Stimulated activated CD4-positive, alpha-beta T cell treated with anti-CD3 and anti-CD28 coated beads, Interleukin-15, amount 100 ng/mL, for 1 hour (primary cell): ENCODE measurements at places on chromosomes 16 and 17.

DNA sequence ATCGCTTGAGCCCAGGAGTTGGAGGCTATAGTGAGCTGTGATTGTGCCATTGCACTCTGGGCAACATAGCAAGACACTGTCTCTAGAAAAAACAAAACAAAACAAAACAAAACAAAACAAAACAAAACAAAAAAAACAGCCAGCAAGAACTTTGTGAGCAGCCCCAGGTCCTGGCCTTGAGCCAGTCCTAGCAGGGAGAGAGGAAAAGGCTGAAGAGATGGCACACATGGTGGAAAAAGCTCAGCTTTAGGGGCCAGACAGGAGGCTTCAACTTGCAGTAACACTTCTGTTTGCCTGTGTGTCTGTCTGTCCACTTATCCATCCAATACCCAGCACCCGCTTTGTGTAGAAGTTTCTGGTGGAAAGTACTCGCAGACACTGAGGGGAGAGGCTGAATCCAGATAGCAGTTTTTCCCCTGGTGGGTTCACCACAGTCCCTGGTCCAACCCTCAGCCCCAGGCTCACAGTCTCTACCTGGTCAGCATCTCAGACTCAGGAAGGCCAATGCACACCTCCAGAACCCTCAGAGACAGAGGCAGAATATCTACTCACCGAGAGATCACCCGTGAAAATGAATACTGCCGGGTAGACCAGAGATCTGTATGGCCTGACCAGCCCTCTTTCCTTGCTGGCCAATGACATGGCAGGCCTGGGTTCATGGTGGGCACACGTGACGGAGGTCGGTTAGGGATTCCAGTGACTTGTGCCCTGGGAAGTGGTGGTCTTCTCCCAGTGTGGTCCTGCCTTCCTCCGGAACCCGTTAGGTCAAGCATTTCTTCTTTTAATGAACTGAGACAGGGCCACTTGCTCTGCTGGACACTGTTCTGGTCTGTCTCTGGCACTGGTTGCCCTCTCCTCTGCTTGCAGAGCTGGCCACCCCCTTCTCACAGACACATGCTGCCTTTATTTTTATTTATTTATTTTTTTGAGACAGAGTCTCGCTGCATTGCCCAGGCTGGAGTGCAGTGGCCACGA is 79.5 kb upstream of the DNAJA2 start:
- no peak for DNase-seq

GRCh38 chr17:28949185-28950016 is 1.9 kb downstream of the PHF12 start:
- DNase-seq, result peak; percentile 22

DNA sequence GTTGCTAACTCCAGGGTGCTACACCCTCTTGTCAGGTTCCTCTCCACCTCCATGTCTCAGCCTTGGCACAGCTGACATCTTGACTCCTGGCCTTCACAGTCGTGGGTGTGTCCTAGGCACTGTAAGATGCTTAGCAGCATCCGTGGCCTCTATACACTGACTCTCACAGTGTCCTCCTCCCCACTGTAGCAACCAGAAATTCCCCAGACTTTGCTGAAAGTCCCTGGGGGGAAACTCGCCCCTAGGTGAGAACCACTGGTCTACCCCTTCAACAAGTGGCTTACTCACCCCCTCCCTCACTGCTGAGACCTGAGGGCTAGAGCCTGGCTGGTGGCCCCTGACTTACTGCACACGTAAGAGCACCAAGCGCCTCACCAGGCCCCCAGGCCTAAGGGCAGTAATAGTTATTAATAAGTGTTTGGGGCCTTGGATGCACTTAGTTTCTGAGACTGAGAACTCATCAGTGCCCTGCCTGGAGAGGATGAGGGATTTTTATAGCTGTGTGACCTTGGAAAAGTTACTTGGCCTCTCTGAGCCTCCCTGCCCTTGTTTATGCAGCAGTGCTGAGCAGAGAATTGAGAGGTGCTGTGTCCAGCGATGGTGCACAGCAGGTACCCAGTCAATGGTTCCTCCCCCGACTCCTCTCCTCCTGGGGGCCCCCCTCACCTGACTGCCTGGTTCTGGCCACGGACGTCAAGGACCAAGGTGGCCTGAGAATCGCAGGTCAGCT is 67.1 kb downstream of the RMI2 start:
- no peak for DNase-seq

DNA sequence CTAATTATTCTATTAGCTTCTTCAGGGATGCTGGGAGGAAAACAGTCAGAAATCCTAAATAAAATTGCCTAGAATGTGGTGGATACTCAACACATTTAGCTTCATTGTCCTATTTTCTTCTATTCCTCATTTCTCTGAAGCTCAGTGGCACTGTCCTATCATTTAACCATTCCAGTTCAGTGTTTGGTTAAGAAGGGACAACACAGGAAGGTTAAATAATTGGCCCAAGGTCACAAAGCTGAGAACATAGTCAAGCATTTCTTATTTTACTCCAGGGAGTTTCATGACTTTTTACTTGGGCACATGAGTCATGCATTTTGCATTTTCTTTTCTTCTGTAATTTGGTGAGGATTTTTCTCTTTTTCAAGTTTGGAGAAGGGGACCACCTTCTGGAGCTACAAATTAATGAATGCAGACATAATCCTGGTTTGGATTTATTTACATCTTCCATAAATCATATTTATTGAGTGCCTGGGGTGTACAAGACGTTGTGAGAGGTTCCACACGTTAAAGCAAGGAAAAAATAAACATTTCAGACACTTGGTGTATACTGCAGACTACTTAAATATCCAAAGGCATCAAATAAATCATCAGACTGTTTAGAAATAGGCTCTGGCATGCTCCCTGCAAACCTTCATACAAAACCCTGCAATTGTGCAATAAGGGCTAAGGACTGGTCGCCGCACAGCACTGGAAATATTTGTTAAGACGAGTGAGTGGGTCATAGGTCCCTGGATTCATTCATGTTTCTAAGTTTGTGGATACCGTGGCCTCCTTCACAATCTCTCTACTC is 263.9 kb downstream of the MAF start:
- no peak for DNase-seq

GRCh38 chr16:22225060-22225459 is 19.0 kb downstream of the EEF2K start:
- no peak for DNase-seq

DNA sequence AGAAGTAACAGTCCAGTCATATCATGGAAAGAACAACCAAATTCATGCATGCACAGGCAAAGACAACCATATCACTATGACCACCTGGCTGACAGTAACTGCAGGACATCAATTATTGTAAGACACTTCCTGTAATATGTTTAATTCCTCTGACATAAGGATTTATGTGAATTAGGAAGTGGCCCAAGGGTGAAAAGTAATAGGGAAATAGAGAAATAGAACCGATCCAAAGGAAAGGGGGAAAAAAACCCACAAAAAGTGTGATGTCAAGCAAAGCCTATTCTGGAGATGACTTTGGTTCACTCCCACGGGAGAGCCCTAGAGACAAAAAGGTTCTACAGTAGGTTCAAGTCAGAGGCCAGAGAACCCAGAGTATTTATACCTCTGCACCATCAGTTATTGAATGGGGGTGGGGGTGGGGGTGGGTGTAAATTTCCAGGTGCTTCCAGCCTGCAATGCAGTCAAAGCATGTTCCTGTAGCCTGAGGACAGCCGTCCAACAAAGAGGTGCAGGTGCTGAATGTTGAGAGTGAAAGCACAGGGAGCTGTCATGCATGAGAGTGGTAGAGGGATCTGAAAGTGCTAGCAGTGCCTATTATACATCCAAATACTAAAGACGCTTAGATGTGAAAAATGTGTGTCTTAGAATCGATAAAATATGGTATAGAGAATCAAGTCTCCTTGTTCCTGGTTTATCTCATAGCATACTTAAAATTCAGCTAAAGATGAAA is 95.6 kb upstream of the HLF start:
- no peak for DNase-seq

DNA sequence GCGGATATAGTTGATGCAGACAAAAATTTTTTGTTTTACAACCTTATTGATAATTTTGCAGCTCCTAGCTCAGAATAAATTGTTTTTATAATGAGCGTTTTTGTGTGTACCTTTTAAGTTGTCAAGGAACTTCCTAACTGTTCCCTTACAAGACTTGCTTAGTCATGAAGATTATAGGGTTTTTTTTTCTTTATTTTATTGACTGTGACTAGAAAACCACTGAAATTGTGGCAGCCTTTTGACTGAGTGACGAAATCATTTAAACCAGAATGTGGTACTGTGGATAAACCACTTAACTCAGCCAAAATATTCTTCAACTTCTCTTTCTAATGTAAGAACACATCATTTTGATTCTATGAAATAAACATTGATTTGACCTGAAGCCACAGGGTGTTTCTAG is 40.8 kb upstream of the VPS4A start:
- DNase-seq, result no peak

- DNase-seq, result no peak
Observed at GRCh38 chr17:41734139-41734948, at the start of gene HAP1. Gene HAP1, minus strand, starts transcription at chr17:41734643. Its CDS starts 9 bp downstream, at chr17:41734634.
